ENCODE measurements at places on chromosomes 3 and 15.

DNA sequence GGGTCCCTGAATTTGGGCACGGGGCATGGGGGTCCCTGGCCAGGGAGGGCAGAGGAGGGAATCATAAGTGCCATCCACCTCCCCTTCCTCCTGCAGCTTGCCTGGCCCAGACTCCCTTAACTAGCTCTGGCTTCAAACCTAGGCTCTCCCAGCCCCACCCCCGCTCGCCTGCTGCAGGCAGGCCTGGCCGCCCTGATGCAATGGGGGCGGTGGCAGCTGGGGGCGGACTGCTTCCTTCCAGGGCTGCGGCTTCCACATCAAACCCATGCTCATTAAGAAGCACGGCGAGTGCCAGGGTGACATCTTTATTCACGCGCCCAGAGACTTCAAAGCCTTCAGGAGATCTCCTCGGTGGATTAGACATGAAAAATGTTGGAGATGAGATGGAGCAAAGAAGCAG is 123.1 kb downstream of the TPRA1 start:
- no peak for DNase-seq

- no peak for DNase-seq
Observed at GRCh38 chr15:63054985-63055384, 12.4 kb downstream of the TPM1 start.

DNA sequence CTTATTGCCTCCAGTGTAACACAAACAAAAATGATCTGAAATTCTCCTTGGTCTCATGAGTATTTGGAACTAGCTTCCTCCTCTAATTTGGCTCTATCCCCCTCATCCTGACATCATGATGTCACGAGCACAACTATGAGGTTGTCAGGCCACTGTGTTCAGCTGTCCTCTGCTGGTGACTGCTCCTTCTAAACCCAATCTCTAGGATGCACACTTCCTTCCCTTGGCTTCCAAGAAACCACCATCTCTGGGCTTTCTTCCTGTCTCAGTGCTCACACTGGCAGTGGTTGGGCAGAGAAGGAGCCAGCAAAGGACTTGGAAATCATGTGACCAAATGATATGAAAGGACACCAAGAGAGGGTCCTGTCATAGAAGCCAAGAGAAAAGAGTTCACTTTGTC is 30.7 kb upstream of the EIF1B start:
- no peak for DNase-seq

DNA sequence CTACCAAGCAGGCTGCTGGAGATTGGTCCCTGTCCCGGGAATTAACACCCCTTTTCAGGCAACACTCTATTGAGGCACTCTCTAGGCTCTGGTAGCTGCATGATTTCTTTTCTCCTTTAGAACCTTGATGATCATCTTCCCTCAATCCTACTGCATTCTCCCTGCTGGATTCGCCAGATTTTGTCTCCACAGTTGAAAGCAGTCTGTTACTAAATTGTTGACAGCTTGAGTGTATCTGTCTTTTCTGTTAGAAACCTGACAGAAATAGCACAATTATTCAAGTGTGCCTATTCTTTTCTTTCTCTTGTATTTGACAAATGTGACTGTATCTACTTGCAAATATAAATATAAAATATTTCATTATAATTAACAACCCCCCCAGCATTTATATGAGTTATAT is 830.8 kb upstream of the CADM2 start:
- DNase-seq: no peak

DNA sequence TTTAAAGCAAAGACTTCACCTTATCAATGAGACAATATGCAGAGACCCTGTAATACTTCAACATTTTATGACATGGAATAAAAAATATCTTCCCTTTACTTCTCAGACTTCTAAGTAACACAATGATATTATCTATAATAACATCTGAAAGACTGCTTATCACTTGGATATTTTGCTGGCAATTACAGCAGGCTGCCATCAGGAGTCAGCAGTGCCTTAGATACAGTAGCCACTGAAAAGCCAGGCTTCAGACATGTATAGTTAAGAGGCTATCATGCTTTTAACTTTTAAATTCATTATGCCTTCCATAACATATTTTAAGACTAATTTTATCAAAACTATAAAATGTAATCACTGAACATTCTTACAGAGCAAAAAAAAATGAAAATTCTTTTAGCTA is 227.5 kb downstream of the NEK10 start:
- no peak for DNase-seq

DNA sequence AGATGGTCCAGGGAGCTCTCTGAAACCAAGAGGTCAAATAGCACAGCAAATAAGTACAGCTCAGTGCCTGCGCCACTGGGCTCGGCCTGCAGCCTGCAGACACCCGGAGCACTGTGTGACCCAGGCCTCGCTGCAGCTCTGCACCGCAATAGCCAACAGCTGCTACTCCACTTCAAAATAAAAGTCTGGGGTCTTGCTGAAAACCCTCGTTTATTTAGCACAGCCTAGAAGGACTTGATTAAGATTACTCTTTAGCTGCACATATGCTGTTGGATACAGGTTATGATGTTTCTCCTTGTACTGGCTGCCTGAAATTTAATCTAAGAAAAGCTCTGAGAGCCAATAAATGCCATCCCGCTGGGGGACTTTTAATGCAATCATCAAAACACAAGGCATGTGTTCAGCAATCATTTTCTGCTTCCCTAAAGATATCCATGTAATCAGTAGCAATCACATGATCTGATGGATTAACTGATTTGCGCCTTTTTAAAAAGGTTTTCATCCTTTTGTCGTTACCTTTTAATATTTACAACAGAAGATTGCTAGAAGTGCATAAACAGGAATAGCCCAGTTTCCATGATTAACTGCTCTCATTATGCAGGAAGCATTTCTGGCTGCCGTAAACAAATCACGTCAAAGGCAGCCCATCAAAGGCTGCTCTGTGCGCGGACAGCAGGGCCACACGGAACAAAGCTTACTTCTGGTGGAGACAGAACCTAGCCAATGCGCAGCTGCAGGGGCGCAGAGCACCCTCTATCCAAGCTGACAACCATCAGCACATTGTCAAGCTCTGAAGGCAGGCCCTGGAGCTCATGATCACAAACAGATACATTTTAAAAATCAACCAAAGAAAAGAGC is 58.8 kb downstream of the CLASP2 start:
- no peak for DNase-seq

DNA sequence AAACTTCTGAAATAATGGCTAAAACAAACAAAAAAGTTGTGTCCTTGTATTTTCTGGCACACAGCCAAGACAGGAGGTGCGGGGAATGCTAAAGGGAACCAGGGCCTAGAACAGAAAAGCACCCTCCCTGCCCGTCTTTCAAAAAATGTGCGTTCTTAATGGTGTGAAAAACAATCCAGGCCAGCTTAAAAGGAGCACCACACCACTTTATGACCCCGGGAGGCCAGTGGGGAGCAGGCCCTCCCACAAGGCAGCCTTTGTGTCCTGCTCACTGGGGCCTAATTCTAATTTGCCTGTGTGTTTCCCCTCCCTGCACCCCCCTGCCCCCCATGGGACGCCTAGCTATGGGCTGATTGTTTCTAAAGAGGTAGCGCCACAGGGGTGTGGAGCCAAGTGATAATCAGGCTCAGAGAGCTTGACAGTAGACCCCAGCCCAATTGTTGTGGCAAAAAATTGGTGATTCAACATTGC is 181.4 kb downstream of the GREM1 start:
- DNase-seq: no peak

Data from T-helper 1 cell (primary cell).